ENCODE measurements at places on chromosomes 7 and 10.

- DNase-seq, result no peak
Measured at GRCh38 chr10:77195101-77195500, 442.5 kb downstream of the KCNMA1 start.

- no peak for DNase-seq
Measured at GRCh38 chr10:127926455-127926854, 19.6 kb downstream of the PTPRE start.

- no peak for DNase-seq
Measured at GRCh38 chr7:138295049-138295637, 164.9 kb upstream of the TRIM24 start.

DNA sequence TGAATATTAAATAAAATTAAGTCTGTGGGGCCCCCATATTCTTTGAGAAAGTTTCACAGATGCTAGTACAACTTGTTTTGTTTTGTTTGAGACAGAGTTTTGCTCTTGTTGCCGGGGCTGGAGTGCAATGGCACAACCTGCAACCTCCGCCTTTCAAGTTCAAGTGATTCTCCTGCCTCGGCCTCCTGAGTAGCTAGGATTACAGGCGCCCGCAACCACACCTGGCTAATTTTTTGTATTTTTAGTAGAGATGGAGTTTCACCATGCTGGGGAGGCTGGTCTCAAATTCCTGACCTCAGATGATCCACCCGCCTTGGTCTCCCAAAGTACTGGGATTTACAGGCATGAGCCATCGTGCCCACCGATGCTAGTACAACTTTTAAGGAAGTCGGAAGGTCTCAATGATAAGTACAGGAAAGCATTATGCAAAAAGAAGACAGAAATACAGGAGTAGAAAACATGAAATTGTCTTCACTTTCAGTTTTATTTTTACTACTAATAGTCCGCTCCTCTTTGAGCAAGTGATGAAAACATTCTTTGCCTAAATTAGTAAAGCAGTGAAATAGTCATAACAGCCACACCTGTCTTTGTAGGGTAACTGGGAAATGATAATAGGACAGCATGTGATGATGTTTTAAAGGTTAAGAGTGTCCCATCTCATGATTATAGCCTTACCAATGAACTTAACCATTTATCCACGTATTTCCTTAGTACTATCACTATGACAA is 147.5 kb downstream of the SEMA3D start:
- DNase-seq, result no peak

- DNase-seq, result peak; percentile 91
Measured at GRCh38 chr10:128069351-128070051, 56.7 kb downstream of the MKI67 start.

DNA sequence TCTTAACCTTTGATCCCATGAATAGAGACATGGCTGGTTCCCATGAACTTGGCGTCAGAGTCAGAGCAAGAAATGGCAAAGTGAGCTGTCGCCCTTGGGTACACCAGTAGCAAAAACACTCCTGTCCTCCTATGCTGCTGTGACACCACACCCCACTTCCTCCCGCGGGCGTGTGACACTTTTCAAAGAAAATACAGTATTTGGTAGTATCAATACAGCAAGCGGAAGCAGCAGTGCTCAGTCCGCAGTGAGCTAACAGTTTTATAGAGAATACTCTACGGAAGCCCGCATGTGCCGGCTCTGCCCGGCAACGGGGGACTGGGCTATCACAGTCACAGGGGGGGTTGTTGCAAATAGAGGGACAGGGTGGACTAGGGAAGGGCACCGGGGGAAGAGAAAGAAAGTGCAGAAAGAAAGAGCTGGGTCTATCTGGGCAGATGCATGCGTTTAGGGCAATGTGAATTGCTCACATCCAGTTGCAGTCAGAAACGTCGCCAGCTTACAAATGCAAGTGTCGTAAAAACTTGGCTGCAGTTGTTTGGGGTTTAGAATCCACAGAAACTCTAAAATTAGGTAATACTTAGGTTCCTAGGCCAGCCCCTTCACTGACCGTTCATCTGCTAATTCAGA is 49.8 kb downstream of the PRKCQ start:
- no peak for DNase-seq

- no peak for DNase-seq
Measured at GRCh38 chr10:84176836-84177474, 3.4 kb downstream of the GPR15LG start.

DNA sequence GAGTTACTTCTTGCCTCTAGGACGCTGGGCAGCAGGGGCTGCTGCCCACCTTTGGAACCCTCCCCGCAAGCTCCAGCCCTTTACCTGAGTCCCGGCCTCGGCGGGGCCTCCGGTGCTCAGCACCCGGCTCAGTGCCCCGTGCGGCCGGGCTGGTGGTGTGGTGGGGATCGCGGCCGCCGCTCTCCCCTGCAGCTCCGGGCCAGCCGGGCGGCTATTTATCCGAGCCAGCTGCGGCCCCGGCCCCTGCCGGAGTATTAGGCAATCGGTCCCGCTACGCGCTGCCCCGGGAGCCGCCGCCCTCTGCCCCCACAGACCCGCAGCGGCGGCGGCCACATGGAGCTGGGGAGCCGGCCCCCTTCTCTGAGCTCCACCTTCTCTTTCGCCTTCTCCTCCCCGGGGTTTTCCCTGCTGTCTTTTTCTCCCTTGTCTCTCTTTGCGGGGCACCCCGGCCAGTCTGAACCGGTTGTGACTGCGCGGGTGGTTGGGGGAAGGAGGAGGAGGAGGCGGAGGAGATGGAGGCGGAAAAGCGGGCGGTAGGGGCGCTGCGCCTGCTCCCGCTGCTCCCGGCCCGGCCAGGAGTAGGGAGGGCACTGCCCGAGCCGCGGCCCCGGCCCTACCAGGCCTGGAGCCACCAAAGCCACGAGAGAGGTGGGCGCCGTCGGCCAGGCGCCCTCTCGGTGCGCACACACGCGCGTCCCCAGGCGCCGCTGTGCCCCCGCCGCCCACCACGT is at the start of gene SLC16A9:
SLC16A9 (minus strand) TSS at position 456 of the 731 bp plus-strand sequence. CDS start 25,559 bp downstream, outside the sequence.
- DNase-seq, result peak; percentile 95

GRCh38 chr10:30857803-30858202 is 173.9 kb downstream of the ZNF438 start:
- no peak for DNase-seq

- DNase-seq, result peak; percentile 87
Measured at GRCh38 chr7:11343818-11344413, 370.2 kb downstream of the PHF14 start.

GRCh38 chr7:30027065-30027456 is 559 bp upstream of the FKBP14 start:
- DNase-seq, result no peak

DNA sequence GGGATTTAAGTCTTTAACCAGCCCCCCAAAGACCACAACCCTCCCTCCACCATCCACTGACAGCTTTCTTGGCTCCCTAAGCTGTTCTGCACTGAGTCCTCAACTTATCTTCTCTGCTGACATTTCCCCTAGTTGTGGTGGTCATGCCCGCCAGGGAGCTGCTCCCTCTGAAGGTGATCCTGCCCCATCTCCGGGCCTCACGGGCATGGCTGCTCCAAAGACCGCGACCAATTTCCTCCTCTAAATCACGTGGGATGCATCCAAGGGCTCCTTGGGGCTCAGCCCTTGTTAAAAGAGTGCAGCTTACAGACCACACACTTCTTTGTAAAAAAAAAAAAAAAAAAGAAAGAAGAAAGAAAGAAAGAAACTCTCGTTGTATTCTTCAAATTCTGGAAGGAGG is 27.1 kb upstream of the KLF6 start:
- DNase-seq, result no peak

DNA sequence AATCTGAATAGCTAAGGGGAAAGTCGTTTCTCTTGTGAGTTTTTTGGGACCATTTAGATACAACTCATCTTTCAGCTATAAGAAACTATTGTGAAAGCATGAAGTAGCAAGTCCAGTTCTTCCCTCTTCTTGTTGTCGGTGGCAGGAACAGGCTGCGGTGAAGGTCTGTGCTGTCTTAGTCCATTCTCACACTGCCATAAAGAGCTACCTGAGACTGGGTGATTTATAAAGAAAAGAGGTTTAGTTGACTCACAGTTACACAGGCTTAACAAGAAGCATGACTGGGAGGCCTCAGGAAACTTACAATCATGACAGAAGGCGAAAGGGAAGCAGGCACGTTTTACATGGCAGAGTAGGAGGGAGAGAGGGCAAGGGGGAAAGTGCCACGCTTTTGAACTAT is 261.8 kb downstream of the GATA3 start:
- DNase-seq, result no peak

- peak; percentile 58 for DNase-seq
Measured at GRCh38 chr7:7707806-7708205, 10.6 kb downstream of the RPA3 start.

GRCh38 chr7:30901856-30902255 is 9.8 kb upstream of the AQP1 start:
- no peak for DNase-seq

- DNase-seq, result no peak
Measured at GRCh38 chr7:2757361-2757903, 69.4 kb downstream of the AMZ1 start.

GRCh38 chr10:69375307-69376151 is 41.2 kb downstream of the TACR2 start:
- DNase-seq, result peak; percentile 33

DNA sequence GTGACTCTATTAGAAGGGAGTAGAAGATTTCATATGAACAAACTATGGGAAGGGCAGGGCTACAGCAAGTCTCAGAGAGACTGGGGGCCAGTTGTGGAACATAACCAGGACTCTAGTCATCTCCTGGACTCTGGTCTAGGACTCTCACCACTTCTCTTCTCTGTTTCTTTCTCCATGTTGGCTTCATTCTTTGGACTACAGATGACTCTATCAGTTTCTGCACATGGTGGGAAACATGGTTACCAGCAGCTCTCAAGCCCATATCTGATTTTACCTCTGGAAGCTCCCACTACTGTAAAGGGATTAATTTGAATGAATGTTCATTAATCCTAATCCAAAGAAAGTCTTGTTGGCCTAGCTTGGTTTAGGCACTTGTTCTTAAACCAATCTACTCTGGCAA is 84.7 kb downstream of the LRGUK start:
- no peak for DNase-seq

- no peak for DNase-seq
Measured at GRCh38 chr10:80518143-80518806, 19.4 kb upstream of the SH2D4B start.

GRCh38 chr7:43164757-43165156 is 52.3 kb downstream of the HECW1 start:
- peak; percentile 2 for DNase-seq

- DNase-seq, result no peak
Measured at GRCh38 chr7:122694697-122695096, 4.2 kb downstream of the RNF133 start.

GRCh38 chr10:33260403-33261149 is 73.9 kb downstream of the NRP1 start:
- no peak for DNase-seq

DNA sequence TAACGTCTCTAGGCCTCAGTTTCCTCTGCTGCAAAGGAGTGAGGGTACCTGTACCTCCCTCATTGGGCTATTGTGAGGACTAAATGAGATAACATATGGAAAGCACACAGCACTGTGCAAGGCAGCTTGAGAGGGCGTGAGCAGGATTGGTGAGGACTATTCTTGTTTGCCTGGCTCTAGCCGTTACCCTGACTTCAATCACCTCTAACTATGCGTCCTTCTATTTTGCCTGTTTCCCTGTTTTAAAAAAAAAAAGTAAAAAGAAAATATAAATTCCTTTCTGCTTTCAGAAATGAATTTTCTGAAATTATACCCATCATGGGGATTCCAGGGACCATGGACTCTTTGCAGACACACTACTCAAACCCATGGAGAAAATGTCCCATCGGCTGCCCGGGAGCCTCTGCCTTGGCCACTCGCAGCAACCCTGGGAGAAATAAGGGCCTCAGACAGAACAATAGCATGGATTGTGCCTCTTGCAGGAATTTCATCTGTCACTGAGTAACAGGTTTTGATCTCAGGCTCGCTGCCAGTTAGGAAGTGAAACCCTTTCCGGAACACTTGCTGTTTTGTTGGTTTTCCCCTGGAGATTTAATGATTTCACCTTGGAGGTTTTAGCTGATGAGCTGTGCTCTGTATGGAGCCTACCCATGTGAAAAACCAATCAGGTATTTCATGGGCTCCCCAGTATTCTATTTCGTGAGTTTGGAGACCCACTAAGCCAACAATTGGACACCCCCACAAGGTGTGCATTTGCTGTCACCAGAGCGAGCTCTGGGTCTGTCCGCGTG is 55.6 kb downstream of the STEAP1B start:
- DNase-seq, result peak; percentile 36

GRCh38 chr7:85770332-85770731 is 583.5 kb upstream of the SEMA3D start:
- no peak for DNase-seq
